Hepatocyte (in vitro differentiated cells): ENCODE measurements at places on chromosomes 16 and 17.
A peak's percentile ranks its signal among the peaks of the same experiment; 100 is the strongest.

DNA sequence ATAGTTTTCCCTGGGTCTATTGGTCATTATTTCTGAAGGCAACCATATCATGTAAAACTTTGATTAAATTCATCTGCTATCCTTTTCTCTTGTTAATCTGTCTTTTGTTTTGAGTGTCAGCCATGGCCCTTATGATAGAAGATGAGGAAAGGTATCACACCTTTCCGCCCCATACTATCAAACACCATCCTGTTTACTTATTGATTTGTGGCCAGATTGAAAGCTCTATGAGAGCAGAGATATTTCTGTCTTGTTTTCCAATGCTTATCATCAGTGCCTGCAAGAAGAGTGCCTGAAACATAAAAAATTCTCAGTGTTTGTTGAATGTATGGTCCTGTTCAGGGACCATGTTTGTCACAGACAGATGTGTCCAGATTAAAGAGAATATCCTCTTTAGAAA lies 22.6 kb upstream of the DHX8 start:
- H3K27me3 ChIP-seq, result no peaks in the 10 kb centered on the region
- H3K36me3 ChIP-seq, result no peaks in the 10 kb centered on the region
- no peak overlapping the region for H3K27ac ChIP-seq
- no peak for DNase-seq
- no peak overlapping the region for H3K4me3 ChIP-seq
- no peaks in the 10 kb centered on the region for H3K4me1 ChIP-seq

DNA sequence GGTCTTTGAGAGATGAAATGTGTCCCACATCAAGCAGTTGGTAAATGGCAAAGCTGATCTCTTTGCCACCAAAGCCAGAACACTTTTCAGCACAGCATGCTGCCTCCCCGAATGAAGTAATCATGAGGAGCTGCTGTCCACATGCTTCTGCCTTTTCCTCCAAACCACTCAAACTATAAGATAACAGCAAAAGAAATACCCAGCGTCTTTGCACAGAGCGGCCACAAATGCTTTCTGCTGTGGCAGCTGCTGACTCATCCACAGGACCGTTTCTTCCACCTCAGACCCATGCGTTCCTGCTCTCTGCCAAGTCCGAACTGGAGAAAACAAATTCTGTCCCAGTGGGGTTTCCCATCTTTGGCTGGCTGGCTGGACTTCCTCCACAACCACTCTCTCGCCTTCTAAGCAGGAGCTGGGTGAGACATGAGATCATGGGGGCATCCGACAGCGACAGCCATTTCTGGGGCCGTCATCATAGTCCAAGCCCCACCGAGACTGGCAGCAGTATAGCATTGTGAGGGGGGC lies 27.1 kb downstream of the TBC1D3B start:
- peak; percentile 31 for DNase-seq
- no peaks in the 10 kb centered on the region for H3K4me1 ChIP-seq
- no peaks in the 10 kb centered on the region for H3K36me3 ChIP-seq
- no peak overlapping the region for H3K4me3 ChIP-seq
- peaks cover 14% of the 10 kb centered on the region for H3K27me3 ChIP-seq
- H3K27ac ChIP-seq, result no peak overlapping the region

- H3K27ac ChIP-seq, result no peak overlapping the region
- no peaks in the 10 kb centered on the region for H3K27me3 ChIP-seq
- H3K4me1 ChIP-seq, result peaks cover 26% of the 10 kb centered on the region
- H3K36me3 ChIP-seq, result no peaks in the 10 kb centered on the region
- no peak overlapping the region for H3K4me3 ChIP-seq
Observed at GRCh38 chr16:68776821-68777485, 39.9 kb downstream of the CDH1 start.

GRCh38 chr16:88825146-88825545 lies 13.4 kb upstream of the APRT start:
- H3K4me3 ChIP-seq, result no peak overlapping the region
- H3K4me1 ChIP-seq, result peaks cover 4% of the 10 kb centered on the region
- no peak overlapping the region for H3K27ac ChIP-seq
- DNase-seq, result no peak
- no peaks in the 10 kb centered on the region for H3K27me3 ChIP-seq

DNA sequence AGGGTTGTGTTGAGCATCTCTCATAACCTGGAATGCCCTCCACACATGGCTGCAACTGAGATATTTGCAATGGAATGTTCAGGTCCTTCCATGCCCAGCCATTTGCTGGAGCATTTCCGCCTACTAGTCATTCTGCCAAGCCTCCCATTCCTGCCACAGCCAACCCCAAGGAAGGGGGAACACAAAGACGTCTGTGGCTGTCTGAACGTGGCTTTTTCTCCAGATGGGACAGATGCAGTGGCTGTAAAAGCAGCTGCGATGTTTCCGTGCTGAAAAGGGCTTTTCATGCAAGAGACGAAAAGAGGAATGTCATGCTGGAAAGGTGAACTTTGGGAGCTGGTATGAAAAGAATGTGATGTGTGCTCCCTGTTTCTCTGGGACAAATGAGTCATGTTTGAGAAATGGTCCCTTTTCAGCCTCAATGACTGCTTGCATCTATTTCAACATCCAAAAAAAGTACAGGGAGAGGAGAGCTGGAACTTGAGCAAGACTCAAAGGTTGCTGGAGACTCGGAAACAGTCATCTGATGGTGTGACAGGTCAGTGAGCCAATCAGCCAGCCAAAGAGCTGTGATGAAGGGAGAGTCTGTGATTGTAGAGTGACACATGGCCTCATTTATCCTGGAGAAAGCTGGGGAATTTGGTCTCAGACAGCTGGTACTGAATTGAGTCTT lies 208.9 kb downstream of the SHISA9 start:
- H3K27me3 ChIP-seq, result no peaks in the 10 kb centered on the region
- DNase-seq, result peak; percentile 70
- H3K4me3 ChIP-seq, result no peak overlapping the region
- no peaks in the 10 kb centered on the region for H3K36me3 ChIP-seq

DNA sequence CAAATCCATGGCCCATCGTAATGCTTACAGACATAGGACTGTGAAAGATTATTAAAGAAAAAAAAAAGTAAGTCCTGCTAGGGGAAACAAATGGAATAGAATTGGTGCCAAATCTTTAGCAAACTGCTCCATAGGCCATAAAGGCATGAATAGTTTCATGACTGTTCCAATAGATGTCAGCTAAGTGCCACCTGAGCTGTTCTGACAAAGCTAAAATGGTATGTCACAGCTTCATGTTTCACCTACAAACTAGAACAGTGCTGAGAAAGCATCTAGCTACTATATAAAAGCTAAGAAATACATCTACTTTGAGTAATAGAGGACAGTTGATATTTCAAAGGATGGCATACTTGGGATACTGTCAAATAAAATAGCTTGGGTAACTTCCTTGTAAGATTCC lies 771.6 kb upstream of the CA10 start:
- no peaks in the 10 kb centered on the region for H3K4me1 ChIP-seq
- no peak overlapping the region for H3K27ac ChIP-seq
- no peaks in the 10 kb centered on the region for H3K36me3 ChIP-seq

DNA sequence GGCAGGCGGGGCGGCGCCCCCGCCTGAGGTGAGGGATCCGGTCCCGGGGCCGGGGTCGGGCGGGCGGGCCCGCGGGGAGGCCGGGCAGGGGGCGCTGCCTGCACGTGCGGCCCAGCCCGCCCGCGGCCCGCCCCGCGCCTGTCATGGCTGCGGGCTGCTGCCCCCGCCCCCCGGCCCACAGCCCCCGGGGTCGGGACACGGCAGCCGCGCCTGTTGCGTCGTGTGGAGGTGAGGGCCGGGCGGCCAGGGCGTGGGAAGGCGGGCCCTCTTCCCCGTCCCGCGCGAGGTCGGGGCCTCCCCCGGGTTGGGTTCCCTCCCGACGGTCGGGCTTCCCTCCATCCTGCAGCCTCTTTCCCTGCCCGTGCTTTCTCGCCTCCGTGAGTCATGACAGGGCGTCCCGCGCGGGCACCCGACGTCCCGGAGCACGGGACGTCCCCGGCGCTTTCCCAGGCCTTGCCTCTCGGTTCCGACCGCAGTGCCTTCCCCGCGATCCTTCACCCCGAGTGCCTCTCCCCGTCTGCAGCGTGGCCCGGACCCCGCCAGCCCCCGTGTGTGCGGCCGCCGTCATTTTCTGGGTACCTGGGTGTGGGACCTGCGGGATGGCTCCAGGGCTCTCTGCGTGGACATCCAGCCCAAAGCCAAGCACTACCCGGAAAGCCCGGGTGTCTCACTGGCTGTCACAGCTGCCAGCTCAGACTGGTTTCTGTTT lies 76.7 kb downstream of the CHD9 start:
- peak overlapping the region; percentile 100 for H3K27ac ChIP-seq
- H3K36me3 ChIP-seq, result no peaks in the 10 kb centered on the region
- peak overlapping the region; percentile 93 for H3K4me3 ChIP-seq
- H3K4me1 ChIP-seq, result peaks cover 24% of the 10 kb centered on the region
- DNase-seq, result peak; percentile 80
- no peaks in the 10 kb centered on the region for H3K27me3 ChIP-seq

GRCh38 chr16:76371441-76371840 lies 94.2 kb downstream of the CNTNAP4 start:
- no peak overlapping the region for H3K27ac ChIP-seq
- H3K27me3 ChIP-seq, result no peaks in the 10 kb centered on the region
- H3K4me1 ChIP-seq, result no peaks in the 10 kb centered on the region
- no peak for DNase-seq
- no peaks in the 10 kb centered on the region for H3K36me3 ChIP-seq

- DNase-seq, result no peak
- H3K4me3 ChIP-seq, result no peak overlapping the region
- no peaks in the 10 kb centered on the region for H3K4me1 ChIP-seq
- no peaks in the 10 kb centered on the region for H3K36me3 ChIP-seq
- H3K27ac ChIP-seq, result no peak overlapping the region
Observed at GRCh38 chr17:83025636-83026280, 53.7 kb upstream of the METRNL start.

DNA sequence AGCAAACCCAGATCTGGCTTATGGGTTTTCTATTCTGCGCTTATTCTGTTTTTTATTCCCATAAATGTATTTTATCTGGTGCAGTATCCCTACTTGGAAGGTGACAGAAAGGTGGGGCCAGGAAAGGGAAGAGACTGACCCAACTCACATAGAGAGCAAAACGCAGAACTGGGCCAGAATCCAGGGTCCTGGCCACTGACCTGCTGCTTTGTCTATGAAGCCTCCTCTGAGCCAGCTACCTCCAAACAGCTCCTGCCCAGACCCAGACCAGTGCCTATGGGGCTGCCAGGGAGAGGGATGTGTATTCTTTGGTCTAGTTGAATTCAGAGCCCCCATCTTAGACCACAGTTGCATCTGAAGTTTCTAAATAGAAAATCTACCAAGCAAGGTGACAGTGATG lies 36.4 kb upstream of the CES5A start:
- no peak overlapping the region for H3K27ac ChIP-seq
- H3K36me3 ChIP-seq, result no peaks in the 10 kb centered on the region
- no peaks in the 10 kb centered on the region for H3K4me1 ChIP-seq
- H3K27me3 ChIP-seq, result no peaks in the 10 kb centered on the region
- no peak for DNase-seq

- H3K4me1 ChIP-seq, result peaks cover 26% of the 10 kb centered on the region
- H3K36me3 ChIP-seq, result no peaks in the 10 kb centered on the region
- DNase-seq, result no peak
- no peaks in the 10 kb centered on the region for H3K27me3 ChIP-seq
- no peak overlapping the region for H3K4me3 ChIP-seq
Observed at GRCh38 chr16:66309-67182, 5.9 kb downstream of the RHBDF1 start.

- H3K4me3 ChIP-seq, result no peak overlapping the region
- H3K4me1 ChIP-seq, result peaks cover 9% of the 10 kb centered on the region
- no peaks in the 10 kb centered on the region for H3K36me3 ChIP-seq
- H3K27me3 ChIP-seq, result no peaks in the 10 kb centered on the region
- no peak overlapping the region for H3K27ac ChIP-seq
- DNase-seq, result no peak
Observed at GRCh38 chr17:78998311-78999055, 11.1 kb downstream of the CANT1 start.
